ENCODE measurements at places on chromosomes 7 and 10.

DNA sequence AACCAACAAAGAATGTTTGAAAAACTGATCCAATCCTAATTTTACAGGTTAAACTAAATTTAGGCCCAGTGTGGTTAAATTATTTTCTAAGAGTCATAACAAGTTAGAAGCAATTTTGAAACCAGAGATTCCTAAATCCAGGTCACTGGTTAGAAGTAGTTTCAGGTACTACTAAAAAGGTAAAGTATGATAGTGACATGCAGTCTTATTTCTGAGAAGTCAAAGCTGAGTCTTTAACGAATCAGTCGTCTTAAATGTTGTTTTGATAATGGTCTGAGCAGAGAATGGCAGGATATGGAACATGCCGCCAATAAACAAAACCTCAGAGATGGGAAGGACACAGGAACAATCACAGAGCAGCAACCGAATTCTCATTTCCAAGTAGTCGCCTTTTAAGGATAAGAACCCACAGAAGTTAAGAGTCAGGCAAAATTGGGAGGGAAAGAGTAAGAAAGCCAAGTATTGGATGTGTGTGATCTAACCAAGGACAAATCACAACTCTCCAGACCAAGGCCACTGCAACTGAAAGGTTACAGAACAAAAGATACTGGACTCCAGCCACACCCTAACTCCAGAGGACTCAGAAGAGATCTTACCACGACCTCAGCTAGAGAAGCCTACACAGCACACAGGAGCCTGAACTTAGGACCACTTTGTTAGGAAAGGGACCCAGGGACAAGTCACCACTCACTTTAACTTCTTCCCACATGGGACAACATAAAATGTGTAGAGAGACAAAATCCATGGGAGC is 19.7 kb downstream of the TMEM243 start:
- DNase-seq, result no peak

DNA sequence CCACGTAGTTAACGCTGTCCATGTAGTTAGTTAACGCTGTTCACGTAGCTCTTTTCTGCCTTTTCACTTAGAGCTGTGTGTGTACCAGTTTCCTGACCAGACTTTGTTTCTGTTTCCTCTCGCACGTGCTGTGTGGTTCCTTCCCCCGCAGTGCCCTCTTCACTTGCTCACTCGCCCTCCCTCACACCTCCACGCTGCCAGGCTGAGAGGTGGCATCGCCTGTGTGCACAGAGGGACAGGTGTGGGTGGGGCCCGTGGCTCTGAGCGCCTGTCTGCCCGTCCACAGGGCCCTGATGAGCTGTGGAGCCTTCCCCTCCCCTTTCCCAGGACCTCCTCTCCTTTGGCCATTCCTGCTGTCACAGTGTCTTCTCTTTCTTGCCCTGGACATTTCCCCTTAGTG is 30.6 kb downstream of the WDR37 start:
- DNase-seq, result no peak

DNA sequence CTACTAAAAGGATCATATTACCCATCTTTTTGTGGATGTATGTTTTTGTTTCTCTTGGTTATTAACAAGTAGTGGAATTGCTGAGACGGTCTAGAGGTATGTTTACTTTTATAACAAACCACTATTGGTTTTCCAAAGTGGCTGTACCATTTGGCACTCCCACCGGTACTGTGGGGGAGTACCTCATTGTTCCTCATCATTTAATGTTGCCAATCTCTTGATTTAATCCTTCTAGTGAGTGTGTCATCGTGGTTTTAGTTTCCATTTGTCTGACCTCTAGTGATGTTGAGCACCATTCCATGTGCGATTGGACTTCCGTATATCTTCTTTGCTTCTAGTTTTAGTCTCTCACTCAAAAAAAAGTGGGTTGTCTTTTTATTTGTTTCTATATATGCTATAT is 50.4 kb downstream of the RBM33 start:
- no peak for DNase-seq

DNA sequence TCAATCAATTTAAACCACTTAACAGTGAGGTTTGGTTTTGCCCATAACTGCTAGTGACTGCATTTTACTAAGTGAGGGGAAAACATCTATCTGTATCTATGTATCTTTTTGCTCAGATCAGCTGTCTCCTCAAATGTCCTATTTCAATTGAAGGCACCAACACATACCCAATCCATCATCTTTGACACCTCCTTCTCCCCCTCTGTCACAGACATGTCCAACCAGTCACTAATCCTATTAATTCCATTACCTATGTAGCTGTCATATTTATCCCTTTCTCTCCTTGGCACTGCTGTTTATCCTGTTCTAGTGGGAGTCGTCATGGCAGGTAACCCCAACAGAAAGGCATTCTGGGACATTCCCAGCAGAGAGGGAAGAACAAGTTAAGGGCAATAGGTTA is 975.2 kb upstream of the AUTS2 start:
- DNase-seq, result no peak

- DNase-seq, result peak; percentile 47
Observed at GRCh38 chr7:100211342-100211780, 8.4 kb upstream of the PVRIG start.

GRCh38 chr7:127995156-127995880 is 35.9 kb downstream of the LRRC4 start:
- DNase-seq, result no peak

DNA sequence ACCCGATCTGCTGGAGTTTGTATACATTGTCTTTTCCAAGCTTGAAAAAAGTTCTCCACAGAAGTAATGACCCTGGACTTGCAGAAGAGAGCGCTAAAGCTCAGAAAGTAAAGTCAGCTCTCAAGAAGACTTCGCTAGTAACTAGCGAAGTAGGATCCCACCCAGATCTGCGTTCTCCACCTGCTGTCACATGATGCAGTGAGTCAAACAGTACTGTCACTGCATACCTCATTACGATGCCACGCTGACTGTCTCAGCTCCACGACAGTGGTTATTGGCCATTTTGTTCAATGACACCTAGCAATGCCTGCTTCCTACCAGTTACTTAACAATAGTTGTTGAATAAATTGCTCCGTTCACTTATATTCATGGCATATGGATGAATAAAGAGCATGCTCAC is 29.7 kb upstream of the SEC61G start:
- DNase-seq, result peak; percentile 35

- no peak for DNase-seq
Observed at GRCh38 chr10:132855889-132856288, 69.9 kb upstream of the NKX6-2 start.

DNA sequence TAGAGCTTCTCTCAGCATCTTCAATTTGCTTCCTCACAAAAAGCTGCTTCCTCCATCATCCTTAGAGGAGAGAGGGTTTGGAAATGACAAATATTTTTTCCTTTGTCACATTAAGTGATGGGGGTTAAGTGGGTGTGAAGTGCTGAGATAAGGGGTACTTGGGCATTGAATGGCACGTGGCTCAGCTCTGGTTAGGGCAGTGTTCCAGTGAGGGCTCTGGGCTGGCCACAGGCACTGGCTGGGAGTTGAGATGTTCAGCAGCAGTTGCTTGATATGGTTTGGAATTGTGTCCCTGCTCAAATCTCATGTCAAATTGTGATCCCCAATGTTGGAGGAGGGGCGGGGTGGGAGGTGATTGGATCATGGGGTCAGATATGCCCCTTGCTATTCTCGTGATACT is 33.7 kb upstream of the CHCHD3 start:
- DNase-seq, result no peak
